Stimulated activated naive CD4-positive, alpha-beta T cell (primary cell): ENCODE measurements at places on chromosomes 7 and 10.

DNA sequence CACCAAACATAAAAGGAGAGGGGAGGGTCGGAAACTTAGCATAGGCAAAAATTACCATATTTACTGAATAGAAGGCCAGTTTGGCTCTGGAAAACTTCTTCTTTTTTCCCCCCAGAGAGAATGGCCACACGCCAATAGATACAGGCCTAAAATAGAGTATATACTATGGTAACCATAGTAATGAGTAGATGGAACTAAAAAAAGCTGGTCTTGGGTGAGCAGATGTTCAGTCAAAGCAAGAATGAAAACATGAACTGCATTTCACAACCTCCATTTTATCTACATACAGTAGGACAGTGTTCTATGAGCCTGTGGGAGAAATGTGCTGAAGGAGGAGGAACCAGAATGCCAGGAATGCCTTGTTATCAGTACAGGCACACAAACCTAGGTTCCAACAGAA lies 141.7 kb upstream of the SEMA3A start:
- DNase-seq: no peak

GRCh38 chr7:132656846-132657776 lies 80.8 kb upstream of the PLXNA4 start:
- no peak for DNase-seq

GRCh38 chr7:135253851-135254771 lies 20.5 kb downstream of the STRA8 start:
- DNase-seq: no peak

- DNase-seq: no peak
Observed at GRCh38 chr10:42877496-42878030, 95.0 kb downstream of the BMS1 start.
